ENCODE measurements at places on chromosomes 16 and 17.

DNA sequence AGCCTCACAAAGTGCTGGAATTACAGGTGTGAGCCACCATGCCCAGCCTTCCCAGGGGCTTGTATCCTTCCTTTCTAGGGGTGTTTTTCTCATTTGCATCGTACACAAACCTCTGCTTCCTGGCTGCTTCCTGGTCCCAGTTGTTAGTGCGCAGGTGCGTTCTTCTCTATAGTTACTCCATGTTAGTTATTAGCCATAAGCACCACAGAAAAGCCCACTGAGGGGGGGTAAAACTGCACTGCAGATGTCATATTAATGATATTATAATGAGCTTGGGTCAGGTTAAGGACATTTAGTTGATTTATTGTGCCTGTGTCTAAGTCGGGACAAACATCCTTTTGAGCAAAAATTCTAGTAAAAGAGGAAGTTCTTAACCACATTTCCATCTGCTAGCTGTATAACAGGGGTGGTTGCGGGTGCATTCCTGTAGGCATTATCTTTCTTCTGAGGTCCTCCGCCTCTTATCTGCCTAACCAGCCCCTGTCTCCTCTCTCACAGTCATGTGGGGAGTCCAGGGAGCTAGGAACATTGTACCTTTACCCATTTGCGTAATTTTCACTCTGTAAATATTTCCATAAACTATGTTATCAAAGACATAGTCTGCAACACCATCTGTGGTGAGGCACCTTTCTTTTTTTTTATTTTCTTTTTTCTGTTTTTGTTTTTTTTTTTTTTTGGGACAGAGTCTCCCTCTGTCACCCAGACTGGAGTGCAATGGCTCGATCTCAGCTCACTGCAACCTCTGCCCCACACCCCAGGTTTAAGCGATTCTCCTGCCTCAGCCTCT lies 23.6 kb upstream of the ATF7IP2 start:
- DNase-seq = no peak

- no peak for DNase-seq
Measured at GRCh38 chr17:34255381-34255732, 272 bp downstream of the CCL2 start.

DNA sequence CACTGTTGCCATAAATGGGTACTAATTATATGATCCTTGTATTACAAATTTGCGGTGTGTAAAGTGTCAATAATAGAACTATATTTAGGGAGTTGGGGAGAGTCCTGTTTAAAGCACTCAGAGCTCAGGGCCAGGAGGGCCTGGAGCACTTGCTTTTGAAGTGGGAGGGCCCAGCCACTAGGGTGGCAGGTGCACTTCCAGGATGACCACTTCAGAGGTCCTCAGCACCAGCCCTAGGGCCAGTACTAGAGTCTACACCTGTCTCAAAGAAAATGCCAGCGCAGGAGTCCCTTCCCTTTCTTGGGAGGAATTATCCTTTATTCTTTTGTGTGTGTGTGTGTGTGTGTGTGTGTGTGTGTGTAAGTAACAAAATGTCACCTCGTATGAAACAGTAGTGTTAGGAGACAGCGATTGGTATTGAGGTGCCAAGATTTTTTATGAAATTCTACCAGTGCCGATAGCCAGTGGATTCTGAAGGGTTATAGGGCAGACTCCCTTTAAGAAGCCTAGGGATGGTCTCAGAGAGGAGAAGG lies 31.9 kb downstream of the MYO18A start:
- DNase-seq = no peak

GRCh38 chr17:37774504-37774903 lies 29.6 kb upstream of the HNF1B start:
- DNase-seq = no peak

GRCh38 chr16:66270333-66270927 lies 96.1 kb upstream of the CDH5 start:
- DNase-seq = peak; percentile 42

All from activated CD4-positive, alpha-beta T cell treated with anti-CD3 and anti-CD28 coated beads, Interleukin-2, amount 50 U/mL, for 4 hours (primary cell).